ENCODE measurements at places on chromosomes 6 and 20. TPM values are rescaled to one million over a fixed set of nuclear protein-coding genes. Genes with fewer than 3 reads are reported as not detected.

GMPR gene
- 0.30 TPM for total RNA-seq

EBF4 gene
- 2.4 TPM for total RNA-seq

LRRN4 gene
- total RNA-seq = not detected

CST4 gene
- not detected for total RNA-seq

CST2 gene
- total RNA-seq = 0.44 TPM

MOG gene
- total RNA-seq = not detected

MYL9 gene
- 19.1 TPM for total RNA-seq

RHAG gene
- total RNA-seq = 0.07 TPM

DUSP15 gene
- total RNA-seq = 0.64 TPM

MCHR2 gene
- total RNA-seq = not detected

LY6G6D gene
- total RNA-seq = not detected

ZNF311 gene
- 0.37 TPM for total RNA-seq

ADGRF5 gene
- total RNA-seq = not detected

CCDC170 gene
- total RNA-seq = 0.10 TPM

MICA gene
- total RNA-seq = 29.4 TPM

FANCE gene
- 2.9 TPM for total RNA-seq

COL9A1 gene
- not detected for total RNA-seq

SH3BGRL2 gene
- 0.35 TPM for total RNA-seq

KCNG1 gene
- 30.8 TPM for total RNA-seq

TSHZ2 gene
- total RNA-seq = not detected

MAP7 gene
- 33.6 TPM for total RNA-seq

CASS4 gene
- 0.09 TPM for total RNA-seq

TREML1 gene
- not detected for total RNA-seq

GPX5 gene
- total RNA-seq = not detected

TMEM74B gene
- total RNA-seq = 2.6 TPM

BPIFB2 gene
- not detected for total RNA-seq

EYA2 gene
- total RNA-seq = 3.2 TPM

POU5F1 gene
- total RNA-seq = 3.2 TPM

WFDC10B gene
- total RNA-seq = not detected

SPATA2 gene
- 8.0 TPM for total RNA-seq

NMBR gene
- total RNA-seq = not detected

BPIFA1 gene
- not detected for total RNA-seq

RGS17 gene
- 6.4 TPM for total RNA-seq

LGSN gene
- 3.5 TPM for total RNA-seq

LPA gene
- total RNA-seq = 0.02 TPM

ANGPT4 gene
- 0.03 TPM for total RNA-seq

PRSS35 gene
- total RNA-seq = not detected

ACTR5 gene
- 10.4 TPM for total RNA-seq

Data from A549 treated with CpdA at 1 μM for 4 hours (cell line).